Osteoblast (primary cell): ENCODE measurements at places on chromosomes 6 and 20.

DNA sequence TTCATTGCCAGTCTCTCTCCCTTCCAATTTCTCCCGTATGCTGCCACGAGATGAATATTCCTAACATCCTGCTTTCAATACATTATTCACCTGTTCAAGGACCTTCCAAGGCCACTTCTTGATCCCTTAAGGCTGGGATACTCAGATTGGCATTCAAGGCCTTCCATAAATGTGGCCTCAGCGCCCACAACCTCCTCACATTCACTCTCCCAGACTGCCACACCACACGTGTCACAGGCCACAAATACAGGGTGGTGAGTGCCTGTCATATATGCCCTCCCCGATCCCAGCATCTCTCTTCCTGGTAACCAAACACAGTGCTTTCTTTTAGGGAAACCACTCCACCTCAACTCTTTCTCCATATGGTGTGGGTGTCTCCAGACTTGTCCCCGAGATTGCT, 55.5 kb downstream of the TTI1 start:
- DNase-seq = no peak

DNA sequence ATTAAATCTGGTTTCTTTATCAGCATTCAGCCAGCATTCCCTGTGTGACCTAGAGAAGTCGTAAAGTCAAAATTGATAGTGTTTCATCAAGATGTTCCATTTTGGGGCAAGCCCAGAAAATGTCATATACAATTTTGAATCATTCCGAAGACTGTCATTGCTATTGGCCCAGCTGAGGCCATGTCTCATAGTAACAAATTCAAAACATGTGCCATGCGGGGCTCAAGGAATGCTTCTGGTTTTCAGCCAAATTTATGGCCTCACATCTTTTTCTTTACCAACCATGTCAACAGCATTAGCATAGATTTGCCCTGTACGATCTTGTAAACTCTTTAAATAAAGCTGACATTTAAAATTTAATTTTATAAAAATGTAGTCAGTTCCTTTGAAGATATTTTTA, 314.7 kb downstream of the PAX1 start:
- DNase-seq = no peak

DNA sequence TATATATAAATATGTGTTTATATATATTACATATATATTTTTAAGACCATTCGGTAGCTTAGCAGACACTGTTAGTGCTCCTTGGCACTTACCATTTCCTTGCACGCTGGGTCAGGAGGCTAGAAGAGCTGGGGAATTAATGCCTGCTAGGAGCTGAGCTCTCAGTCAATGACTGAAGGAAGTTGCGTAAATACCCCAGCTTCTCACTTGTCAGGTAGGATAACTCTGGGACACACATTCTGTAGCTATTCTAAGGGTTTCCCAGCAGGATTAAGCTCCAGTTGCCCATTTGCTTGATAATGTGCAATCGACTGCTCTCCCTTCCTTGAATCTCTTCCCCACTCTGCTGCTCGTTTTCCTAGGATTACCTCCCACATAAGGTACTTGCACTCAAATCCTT, 15.7 kb upstream of the DNAAF9 start:
- DNase-seq = no peak

DNA sequence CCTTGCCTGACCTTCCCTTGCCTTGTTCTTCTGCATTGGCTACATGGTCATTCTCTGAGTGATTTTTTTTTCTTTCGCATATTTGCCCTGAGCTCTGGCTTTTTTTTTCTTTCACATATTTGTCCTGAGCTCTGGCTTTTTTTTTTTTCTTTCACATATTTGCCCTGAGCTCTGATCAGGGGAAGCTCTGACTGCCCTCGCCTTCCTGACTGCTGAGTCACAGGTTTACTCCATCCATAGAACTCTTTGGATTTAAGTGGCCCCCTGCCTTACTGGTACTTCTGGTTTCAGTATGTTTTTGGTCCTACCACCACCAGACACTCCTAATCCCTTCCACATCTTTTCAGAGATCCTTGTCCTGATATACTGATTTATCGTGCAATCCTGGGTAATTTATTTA, 201.1 kb downstream of the OGFRL1 start:
- peak; percentile 57 for DNase-seq

GRCh38 chr6:118522422-118522821, 25.7 kb upstream of the PLN start:
- no peak for DNase-seq

GRCh38 chr6:26457264-26457805, 420 bp upstream of the BTN2A1 start:
- no peak for DNase-seq

- no peak for DNase-seq
Observed at GRCh38 chr6:166244353-166245045, 63.7 kb downstream of the PRR18 start.
